Ovary (tissue), 10 donors: ENCODE measurements at places on chromosomes 2 and 18. TPM values are rescaled to one million over a fixed set of nuclear protein-coding genes. Genes with fewer than 3 reads are reported as not detected.

The PROKR1 gene
- polyA plus RNA-seq, result 0.03 TPM

The SKOR2 gene
- polyA plus RNA-seq, result not detected

The CSRNP3 gene
- 3.4 TPM for polyA plus RNA-seq

The EN1 gene
- not detected for polyA plus RNA-seq

The DAW1 gene
- polyA plus RNA-seq, result 0.11 TPM

The GAREM2 gene
- 2.4 TPM for polyA plus RNA-seq

The CRACDL gene
- polyA plus RNA-seq, result 2.2 TPM

The GNAL gene
- 1.6 TPM for polyA plus RNA-seq

The HOXD13 gene
- not detected for polyA plus RNA-seq

The COA5 gene
- 42.5 TPM for polyA plus RNA-seq

The ABCG8 gene
- polyA plus RNA-seq, result 0.02 TPM

The WDR54 gene
- polyA plus RNA-seq, result 22.4 TPM

The TUBB8B gene
- polyA plus RNA-seq, result 2.9 TPM

The SIX2 gene
- polyA plus RNA-seq, result 0.18 TPM

The LIMS3 gene
- polyA plus RNA-seq, result 1.5 TPM

The RAPGEF4 gene
- 24.6 TPM for polyA plus RNA-seq

The MXD1 gene
- polyA plus RNA-seq, result 3.4 TPM

The TWIST2 gene
- polyA plus RNA-seq, result 14.2 TPM

The ADGRF3 gene
- polyA plus RNA-seq, result 0.20 TPM

The MRO gene
- 0.73 TPM for polyA plus RNA-seq

The SRD5A2 gene
- polyA plus RNA-seq, result not detected

The CFAP65 gene
- polyA plus RNA-seq, result 0.04 TPM

The CXCR1 gene
- 0.04 TPM for polyA plus RNA-seq

The ERFE gene
- polyA plus RNA-seq, result 0.19 TPM

The ZFAND2B gene
- polyA plus RNA-seq, result 31.1 TPM

The TUBA3E gene
- polyA plus RNA-seq, result 0.07 TPM

The UGT1A8 gene
- polyA plus RNA-seq, result not detected

The SERPINB4 gene
- polyA plus RNA-seq, result 0.10 TPM

The APOB gene
- polyA plus RNA-seq, result 0.13 TPM

The TRIM43 gene
- polyA plus RNA-seq, result not detected

The SERPINB10 gene
- not detected for polyA plus RNA-seq

The PSMA8 gene
- not detected for polyA plus RNA-seq

The PLEKHH2 gene
- 15.8 TPM for polyA plus RNA-seq

The CCDC141 gene
- 0.47 TPM for polyA plus RNA-seq

The C2orf80 gene
- polyA plus RNA-seq, result not detected

The ARHGEF33 gene
- polyA plus RNA-seq, result 2.8 TPM

The CD8A gene
- 10.0 TPM for polyA plus RNA-seq

The TXNDC2 gene
- 0.10 TPM for polyA plus RNA-seq

The UNC80 gene
- polyA plus RNA-seq, result 0.17 TPM

The TRABD2A gene
- 35.7 TPM for polyA plus RNA-seq

The SERPINB8 gene
- 10.5 TPM for polyA plus RNA-seq

The CCL20 gene
- polyA plus RNA-seq, result 4.9 TPM

The TBR1 gene
- polyA plus RNA-seq, result not detected

The CFLAR gene
- polyA plus RNA-seq, result 26.7 TPM

The SLC5A7 gene
- 0.43 TPM for polyA plus RNA-seq

The UBR3 gene
- polyA plus RNA-seq, result 13.6 TPM

The C2orf78 gene
- polyA plus RNA-seq, result not detected

The IFIH1 gene
- polyA plus RNA-seq, result 19.7 TPM

The TLX2 gene
- polyA plus RNA-seq, result not detected

The MATN3 gene
- polyA plus RNA-seq, result 1.4 TPM

The CD226 gene
- 1.5 TPM for polyA plus RNA-seq

The EDAR gene
- polyA plus RNA-seq, result not detected

The TRPM8 gene
- polyA plus RNA-seq, result not detected

The MARCHF4 gene
- 0.10 TPM for polyA plus RNA-seq
